T-cell (primary cell): ENCODE measurements at places on chromosomes 11 and 22. TPM values are rescaled to one million over a fixed set of nuclear protein-coding genes. Genes with fewer than 3 reads are reported as not detected.

DNA sequence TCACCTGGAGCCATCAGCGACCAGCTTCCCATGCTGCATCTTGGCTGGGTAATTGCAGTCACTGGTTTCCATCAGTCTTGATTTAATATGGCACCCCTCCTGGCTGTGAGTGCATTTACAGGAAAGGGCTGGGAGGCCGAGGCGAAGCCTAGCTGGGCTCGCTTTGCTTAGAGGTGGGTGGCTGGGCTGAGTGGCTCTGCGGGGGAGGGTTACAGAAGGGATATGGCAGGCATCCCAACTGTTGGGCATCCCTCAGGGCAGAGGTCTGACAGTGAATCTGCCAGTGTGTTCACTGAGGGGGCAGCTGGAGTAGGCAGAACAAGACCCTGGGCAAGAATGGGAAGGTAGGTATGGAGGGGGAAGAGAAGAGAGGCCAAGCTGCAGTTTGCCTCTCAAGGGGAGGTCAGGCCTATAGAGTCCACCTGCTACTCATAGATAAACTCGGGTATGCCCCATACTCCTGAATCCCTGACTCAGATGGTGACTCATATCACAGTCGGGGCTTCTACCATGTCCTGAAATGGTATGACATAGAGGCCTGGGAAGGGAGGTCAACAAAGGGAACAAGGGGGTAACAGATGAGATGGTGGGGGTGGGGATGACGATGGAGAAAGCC lies 77.5 kb upstream of the PHOX2A start:
- DNase-seq: no peak

DNA sequence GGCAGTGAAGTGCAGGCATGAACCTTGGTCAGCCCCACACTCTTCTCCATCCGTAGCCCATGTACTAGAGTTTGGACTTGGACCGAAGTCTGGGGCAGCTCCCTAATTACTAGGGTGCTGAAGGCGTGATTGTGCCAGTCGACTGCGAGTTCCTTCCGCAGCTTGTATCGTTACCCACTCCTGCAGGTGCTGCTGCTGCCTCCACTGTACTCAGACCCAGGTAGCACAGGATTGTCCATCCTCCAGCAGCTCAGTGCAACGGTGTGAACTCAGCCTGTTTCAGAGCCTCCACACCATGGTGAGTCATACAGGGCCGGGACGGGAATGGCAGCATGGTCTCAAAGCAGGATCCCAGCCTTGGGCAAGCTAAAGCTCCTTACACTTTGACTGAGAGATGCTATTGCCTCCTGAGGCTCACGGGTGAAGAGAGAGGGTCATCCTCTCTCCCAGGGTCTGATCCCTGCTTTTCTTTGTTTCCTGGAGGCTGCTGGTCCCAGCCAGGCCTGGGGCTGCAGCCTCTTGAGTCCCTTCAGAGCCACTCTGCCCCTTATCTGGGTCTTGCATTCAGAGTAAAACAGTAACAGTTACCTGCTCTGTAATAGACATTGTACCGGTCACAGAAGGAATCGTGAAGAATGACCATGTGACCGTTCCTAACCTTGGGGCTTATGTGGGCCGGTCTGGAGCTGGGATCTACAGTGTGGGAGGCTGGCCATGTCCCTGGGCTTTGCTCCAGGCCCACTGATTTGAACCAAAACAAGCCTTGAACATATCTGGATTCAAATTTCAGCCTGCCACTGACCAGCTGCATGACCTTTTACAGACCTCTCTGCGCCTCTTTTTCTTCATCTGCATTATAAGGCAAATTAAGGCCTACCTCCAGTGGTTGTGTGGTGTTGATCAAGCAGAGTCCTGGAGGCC lies 1.7 kb downstream of the TKFC start:
- DNase-seq: no peak

The OR2AT4 gene
- not detected for total RNA-seq

The E2F8 gene
- total RNA-seq: 0.26 TPM

The SH3BP1 gene
- 111 TPM for total RNA-seq

DNA sequence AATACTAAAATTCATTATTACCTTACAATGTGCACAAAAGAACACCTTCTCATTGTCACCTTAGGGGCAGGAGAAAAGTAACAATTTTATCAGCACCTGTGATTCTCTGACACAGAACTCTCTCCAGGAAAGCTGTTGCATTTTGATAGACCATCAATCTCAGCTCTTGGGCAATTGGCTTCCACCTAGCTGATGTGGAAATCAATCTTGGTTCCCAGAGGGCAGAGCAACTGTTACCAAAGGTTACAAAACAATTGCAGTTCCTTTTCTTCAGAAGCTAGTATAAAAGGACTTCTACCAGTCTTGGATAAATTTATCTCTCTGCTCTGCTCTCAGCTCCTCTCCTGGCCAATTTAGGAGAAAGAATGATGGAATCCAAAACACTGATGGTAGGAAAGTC lies 157.8 kb upstream of the DDI1 start:
- no peak for DNase-seq

GRCh38 chr11:94669023-94669422 lies 99.1 kb upstream of the AMOTL1 start:
- no peak for DNase-seq

DNA sequence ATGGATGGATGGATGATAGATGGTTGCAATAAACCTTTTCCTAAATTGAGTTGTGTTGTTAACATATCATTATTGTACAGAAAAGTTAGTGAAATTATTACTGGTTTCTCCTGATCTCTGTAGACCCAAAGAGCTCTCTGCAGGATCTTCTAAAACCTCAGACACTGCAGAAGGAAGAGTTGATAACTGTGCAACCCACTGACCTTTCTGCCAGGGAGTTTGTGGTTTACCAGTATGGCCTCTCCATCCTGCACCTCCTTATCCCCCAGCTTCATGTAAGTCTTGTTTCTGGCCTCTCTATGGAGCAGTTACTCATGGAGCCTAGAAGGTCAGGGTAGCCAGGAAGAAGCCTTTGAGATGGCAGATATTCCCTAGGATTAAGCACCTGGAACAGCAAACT lies 45.6 kb downstream of the BTG4 start:
- DNase-seq: no peak

The MIF gene
- total RNA-seq: 202 TPM
